ENCODE measurements at places on chromosomes 3 and 15.

DNA sequence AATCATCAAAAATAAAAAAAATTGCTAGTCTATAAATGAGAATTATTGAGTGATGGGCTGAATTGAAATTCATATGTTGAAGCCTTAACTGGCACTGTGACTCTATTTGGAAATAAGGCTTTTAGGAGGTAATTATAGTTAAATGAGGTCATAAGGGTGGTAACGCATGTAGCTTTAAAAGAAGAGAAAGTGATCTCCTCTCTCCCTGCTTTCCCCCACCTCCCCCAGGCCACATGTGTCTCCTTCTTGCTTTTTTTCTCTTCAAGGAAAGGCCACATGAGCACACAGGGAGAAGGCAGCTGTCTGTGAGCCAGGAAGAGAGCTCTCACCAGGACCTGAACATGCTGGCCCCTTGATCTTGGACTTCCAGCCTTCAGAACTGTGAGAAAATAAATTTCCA, 48.2 kb upstream of the ARPP19 start:
- no peak for DNase-seq

GRCh38 chr3:49279376-49279775, 2.3 kb upstream of the C3orf62 start:
- DNase-seq = no peak

DNA sequence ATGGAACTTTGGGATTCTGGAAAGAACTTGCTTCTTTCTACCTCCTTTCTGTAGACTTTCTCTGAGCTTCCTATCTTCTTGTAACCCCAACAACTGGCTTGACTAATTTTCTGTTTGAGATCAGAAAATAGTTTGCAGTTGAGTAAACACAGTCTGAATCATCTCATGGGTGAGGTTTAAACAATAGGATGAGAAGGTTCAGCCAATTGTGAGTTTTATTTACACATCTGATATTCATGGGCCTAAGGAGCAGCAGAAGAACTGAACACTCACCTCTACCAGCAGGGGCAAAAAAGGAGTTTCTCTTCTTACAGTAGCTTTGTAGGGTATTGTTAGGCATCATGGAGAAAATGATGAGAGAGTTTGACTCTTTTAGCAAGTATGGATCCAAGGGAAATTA, 54.2 kb downstream of the DTWD1 start:
- DNase-seq = no peak

GRCh38 chr3:196378146-196378841, 40.1 kb upstream of the TM4SF19 start:
- DNase-seq = peak; percentile 18

DNA sequence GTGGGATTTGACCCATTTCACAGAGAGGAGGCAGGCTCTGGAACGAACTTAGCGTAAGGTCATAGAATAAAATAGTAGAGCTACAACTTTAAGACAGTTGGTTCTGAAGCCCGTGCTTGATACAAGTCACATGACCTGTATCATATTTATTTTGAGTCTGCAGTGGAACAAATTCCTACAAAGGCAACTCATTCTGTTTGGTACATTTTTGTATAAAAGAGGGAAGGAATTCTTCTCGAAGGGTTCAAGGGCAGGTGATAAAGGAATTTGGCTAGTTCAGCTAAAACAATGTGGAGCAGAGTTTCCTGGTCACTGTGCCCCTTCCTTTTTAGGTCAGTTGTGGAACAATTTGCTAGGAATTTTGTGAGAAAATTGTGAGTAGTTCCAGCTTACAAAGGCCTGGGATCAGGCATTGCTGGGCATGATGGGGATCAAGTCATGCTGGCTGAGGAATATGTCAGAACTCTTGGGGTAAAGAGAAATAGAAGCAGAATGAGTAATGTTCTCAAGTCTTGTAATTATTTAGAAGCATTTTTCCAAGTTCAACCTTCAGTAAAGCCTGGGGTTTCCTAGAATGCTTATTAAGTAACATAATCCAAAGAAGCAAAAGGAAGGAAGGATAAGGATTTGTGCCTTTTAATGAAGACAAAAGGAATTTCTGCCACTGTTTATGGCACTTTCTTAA, 19.1 kb downstream of the USP3 start:
- DNase-seq = no peak

- no peak for DNase-seq
These were observed 63.9 kb downstream of the CGNL1 start for GRCh38 chr15:57440167-57440566.

DNA sequence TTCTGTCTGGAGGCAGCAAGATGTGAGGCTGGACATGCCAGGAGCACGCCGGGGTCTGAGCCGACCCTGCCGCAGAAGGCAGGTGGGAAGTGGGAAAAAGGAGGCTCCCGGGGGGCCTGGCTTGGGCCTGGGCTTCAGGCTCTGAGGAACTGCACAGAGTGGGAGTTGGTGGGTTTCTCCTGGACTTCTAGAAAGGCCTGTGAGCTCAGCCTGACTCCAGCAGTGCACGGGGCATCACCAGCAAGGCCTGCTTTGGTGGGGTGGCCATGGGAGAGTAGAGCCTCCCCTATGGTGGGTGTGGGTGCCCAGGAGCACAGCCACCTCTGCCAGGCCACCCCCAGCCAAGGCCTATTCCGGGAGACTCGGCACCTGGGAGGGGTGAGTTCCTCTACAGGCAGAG, 18.1 kb upstream of the SLC41A3 start:
- no peak for DNase-seq

GRCh38 chr3:182258538-182259177, 534.6 kb upstream of the ATP11B start:
- DNase-seq = no peak

All from activated CD4-positive, alpha-beta memory T cell treated with anti-CD3 and anti-CD28 coated beads for 36 hours (primary cell).